ENCODE measurements at places on chromosomes 7 and 10.
A peak's percentile ranks its signal among the peaks of the same experiment; 100 is the strongest.

DNA sequence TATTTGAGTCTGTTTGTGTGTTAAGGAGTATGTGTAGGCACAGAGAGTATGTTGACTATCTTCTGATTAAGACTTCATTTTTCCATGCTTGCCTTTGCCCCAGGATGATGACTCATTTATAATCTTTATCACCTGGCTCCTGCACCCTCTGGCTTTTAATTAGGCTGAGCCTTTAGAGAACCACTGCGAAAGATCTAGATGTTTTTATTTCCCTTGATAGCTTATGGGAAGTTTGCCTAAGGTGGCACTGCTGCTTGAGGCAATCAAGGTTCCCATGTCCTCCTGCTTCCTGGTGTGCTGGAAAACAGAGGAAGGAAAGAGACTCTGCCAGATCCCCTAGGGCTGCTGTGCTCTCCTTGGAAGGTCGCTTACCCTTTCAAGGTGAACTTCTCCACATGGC, 114.6 kb downstream of the ARL4A start:
- DNase-seq, result no peak

DNA sequence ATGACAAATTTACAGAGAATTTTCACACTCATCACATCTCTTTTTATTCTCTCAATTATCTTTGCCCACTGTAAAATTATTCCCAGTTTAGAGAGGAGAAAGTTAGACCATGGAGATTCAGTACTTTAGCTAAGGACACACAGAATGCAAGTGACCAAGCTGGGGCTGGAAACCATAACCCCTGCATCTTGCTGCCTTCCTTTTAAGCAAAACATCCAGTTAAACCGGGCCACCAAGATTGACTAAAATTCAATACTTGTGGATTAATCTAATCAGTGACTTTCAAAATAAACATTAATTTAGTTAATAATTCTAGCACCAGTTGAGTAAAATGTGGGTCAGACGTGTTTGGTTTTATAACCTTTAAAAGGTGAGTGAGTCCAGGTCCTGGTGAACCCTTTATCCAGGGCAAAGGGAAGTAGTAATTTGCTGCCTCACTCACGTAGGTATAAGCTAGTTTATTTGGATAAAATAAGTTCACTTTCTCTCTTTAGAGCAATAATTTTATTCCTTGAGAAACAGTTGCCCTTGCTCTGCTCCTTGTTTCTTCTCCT, 1.9 kb upstream of the CYP2C8 start:
- no peak for DNase-seq

GRCh38 chr10:78520737-78521430, 487.2 kb downstream of the RPS24 start:
- no peak for DNase-seq

GRCh38 chr10:78212060-78212785, 178.6 kb downstream of the RPS24 start:
- no peak for DNase-seq

- DNase-seq, result no peak
Measured at GRCh38 chr10:50536617-50537240, 87.0 kb downstream of the SGMS1 start.

GRCh38 chr7:29065181-29065857, 81.0 kb downstream of the CPVL start:
- DNase-seq, result no peak

- DNase-seq, result no peak
Measured at GRCh38 chr10:126341491-126341890, 46.8 kb downstream of the ADAM12 start.

GRCh38 chr7:134018306-134018705, 108.8 kb upstream of the LRGUK start:
- no peak for DNase-seq

GRCh38 chr7:70292716-70293115, 694.4 kb downstream of the AUTS2 start:
- no peak for DNase-seq

DNA sequence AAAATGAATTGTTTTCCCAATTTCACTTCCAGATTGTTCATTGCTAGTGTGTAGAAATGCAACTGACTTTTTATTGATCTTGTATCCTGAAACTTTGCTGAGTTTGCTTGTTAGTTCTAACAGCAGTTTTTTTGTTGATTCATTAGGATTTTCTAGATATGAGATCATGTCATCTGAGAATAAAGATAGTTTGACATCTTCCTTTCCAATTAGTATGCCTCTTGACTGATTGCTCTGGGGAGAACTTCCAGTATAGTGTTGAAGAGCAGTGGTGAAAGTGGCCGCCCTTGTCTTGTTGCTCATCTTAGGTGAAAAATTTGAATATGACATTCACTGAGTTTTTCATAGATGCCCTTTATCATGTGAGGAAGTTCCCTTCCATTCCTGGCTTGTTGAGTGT, 11.9 kb upstream of the SUN1 start:
- no peak for DNase-seq

DNA sequence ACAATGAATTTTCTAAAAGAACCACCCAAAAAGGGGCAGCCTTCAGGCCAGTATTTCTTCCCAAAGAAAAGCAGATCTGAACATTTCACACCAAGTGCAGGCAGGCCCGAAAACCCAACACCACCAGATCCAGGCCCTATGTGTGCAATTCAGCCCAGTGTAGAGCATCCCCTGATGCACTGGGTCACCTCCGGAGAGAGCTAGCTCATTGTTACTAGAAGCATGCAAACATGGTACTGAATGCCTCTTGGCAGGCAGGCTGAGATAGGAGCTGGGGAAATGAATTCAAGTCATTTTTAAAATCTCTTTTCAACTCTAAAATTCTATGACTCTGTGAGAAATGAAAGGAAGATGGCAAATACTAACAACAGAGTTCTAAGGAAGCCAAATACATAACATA, 174.8 kb downstream of the ELMO1 start:
- no peak for DNase-seq

- no peak for DNase-seq
Measured at GRCh38 chr10:74669210-74669609, 157.2 kb upstream of the KAT6B start.

DNA sequence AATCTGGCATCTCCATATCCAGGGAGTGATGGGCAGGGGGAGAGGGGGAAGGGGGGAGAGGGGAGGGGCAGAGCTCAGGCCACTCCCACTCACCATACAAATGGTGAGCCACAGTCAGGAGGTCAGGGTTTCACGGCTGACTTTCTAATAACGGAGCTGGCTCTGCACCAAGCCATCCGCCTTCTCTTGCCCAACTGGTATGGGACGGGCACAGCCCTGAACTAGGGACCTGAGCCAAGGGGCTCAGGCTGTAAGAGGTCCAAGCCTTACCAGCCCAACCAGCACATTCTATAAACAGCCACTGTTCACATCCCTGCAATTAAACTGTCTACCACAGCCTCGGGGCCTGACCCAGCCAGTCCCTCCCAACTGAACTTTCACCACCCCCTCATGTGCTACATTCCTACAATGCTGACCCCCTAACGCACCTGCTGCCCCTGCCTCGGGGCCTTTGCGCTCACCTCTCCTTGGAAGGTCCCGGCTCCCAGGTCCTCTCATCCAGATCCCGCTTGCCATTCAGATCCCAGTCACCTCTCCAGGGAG, 32.5 kb downstream of the RGS10 start:
- DNase-seq, result no peak

- no peak for DNase-seq
Measured at GRCh38 chr10:132225073-132225848, 38.5 kb downstream of the DPYSL4 start.

- no peak for DNase-seq
Measured at GRCh38 chr10:128163701-128164100, 37.5 kb upstream of the MKI67 start.

GRCh38 chr10:101974091-101974971, 81.6 kb downstream of the ARMH3 start:
- DNase-seq, result no peak

GRCh38 chr7:14000247-14000646, 10.8 kb upstream of the ETV1 start:
- no peak for DNase-seq

- no peak for DNase-seq
Measured at GRCh38 chr10:71076473-71077142, 135.8 kb upstream of the UNC5B start.

DNA sequence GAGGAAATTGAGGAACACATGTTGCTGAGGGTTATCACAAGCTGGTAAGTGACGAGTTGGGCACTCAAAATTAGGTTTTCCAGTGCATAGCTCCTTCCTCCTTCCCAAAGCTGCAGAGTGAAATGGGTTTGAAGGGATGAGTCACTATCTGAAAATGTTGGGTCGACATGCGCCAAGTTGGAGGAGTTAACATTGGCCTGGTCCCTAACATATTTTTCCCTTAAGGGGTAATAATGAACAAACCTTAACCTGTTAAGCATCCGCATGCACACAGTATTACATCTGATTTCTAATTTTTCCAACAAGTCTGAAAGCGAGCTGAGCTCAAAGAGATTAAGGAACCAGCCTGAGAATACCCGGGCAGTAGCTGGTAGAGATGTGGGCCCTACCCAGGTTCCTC, 20.7 kb upstream of the TECTB start:
- DNase-seq, result no peak

- no peak for DNase-seq
Measured at GRCh38 chr7:91543646-91544045, 279.4 kb downstream of the FZD1 start.

- DNase-seq, result no peak
Measured at GRCh38 chr7:137110091-137110509, 233.4 kb downstream of the PTN start.

GRCh38 chr7:18337048-18337809, 158.3 kb upstream of the HDAC9 start:
- DNase-seq, result no peak

GRCh38 chr10:44978570-44979280, at the start of gene DEPP1:
DEPP1 (minus strand) TSS chr10:44978809; CDS start chr10:44978030, 779 bp downstream.
- peak; percentile 82 for DNase-seq

DNA sequence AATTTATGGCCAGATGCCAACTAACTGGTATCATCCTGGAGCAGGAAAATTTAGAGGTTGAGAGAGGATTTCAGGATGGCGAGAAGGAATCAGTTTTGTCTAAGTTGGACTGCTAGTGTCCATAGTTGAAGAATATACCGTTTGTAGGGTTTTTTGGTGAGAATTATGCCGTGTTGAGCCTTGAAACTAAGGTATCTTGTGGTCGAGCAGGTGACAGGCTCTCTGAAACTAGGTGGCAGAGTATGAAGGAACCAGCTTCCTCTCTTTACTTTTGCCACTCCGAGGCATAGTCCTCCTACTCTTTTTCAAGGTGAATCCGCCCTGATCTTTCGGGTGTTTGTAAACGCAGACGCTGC, 9.7 kb downstream of the MDFIC start:
- no peak for DNase-seq

GRCh38 chr7:98797150-98797549, 72.7 kb downstream of the TMEM130 start:
- DNase-seq, result no peak

DNA sequence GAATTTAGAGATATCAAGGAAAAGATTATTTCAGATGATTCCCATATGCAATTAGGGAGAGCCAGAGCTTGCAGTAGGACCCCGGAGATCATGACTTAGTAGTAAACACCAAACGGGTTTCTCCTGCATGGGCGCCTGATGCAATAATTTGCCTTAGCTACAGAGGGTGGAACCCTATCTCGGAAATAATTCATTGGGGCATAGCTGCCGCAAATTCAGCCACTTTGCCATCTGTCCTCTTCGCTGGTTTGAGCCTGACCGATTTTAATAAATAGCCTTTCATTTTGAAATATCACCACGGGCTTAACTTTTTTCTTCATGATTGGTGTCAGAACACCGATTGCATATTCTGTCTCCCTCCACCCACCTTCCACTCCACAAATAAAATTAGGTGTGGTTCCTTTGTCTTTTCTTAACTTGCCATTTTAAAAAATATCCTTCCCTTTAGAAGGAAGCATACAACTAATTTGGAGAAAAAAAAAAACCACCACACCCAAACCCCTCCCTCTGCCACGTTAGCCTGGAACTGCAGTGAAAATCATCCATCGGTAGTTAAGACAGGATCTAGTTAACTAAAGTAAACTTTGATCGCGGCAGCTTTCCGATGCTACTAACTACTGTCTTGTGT, 1.4 kb downstream of the GARS1 start:
- DNase-seq, result no peak

- no peak for DNase-seq
Measured at GRCh38 chr7:82286096-82286797, 157.3 kb downstream of the CACNA2D1 start.

DNA sequence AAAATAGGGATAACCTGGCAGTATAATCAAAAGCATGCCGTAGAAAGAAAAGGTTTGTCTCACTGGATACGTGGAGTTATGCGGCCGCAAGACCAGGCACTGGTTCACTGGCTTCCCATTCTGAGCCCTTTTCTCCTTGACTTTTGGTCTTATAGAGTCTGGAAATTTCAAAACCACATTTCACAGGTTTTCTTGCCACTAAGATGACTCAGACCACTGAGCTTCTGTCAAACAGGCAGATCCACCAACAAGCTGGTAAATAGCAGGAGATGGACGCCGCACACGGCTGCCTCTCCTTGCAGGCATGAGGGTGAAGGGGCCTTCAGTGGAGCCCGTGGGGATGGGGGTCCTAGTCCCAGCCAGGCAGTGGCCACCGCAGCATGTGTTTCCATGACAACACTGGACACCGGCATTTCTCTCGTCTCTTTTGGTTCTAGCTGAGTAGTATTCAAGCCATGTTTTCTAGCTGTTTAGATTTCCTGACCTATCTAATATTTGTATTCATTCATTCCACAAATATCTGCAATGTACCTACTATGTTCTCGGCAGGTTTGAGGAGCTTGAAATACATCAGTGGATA, 55.5 kb downstream of the KLF6 start:
- no peak for DNase-seq

GRCh38 chr10:29669149-29669548, 34.4 kb upstream of the SVIL start:
- DNase-seq, result no peak
